Thymus (tissue), 14 donors: ENCODE measurements at places on chromosomes 12 and 14.

GRCh38 chr12:30996255-30996654, 69.7 kb downstream of the TSPAN11 start:
- no peak overlapping the region for H3K27ac ChIP-seq
- no peaks in the 10 kb centered on the region for H3K36me3 ChIP-seq
- H3K4me3 ChIP-seq = no peak overlapping the region

DNA sequence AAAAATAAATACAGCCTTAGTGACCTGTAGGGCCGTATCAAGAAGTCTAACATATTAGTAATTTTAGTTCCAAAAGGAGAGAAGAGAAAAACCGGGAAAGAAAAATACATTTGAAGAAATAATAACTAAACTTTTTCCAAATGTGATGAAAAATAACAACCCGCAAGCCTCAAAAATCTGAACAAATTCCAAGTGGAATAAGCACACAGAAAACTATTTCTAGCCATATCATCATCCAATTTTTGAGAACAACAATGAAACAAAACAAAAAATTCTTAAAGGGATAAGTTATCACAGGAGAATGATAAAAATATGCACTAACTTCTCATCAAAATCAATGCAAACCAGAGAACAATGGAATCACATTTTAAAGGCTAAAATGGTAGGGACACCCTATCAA, 198.1 kb upstream of the PLXNC1 start:
- no peak overlapping the region for H3K27ac ChIP-seq
- DNase-seq = no peak
- H3K4me3 ChIP-seq = no peak overlapping the region
- no peaks in the 10 kb centered on the region for H3K36me3 ChIP-seq

DNA sequence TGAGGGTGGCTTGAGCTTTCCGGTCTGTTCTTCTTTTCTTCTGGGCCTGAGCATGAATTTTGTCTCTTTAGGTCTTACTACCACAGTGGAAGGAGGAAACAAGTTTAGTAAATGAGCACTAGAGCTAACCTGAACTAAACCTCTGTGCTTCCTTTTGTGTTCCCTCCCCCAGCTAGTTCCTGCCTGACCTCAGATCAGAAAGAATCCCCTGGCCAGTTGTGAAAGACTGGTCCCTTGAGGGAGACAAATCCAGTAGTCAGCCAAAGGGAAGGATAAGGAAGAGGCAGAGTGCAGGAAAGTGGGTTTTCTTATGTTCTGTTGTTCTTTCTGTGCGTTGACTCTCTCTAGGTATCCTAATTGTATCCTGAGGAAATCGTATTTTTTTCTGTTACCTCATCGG, 17.5 kb downstream of the ZNF664 start:
- peaks cover 22% of the 10 kb centered on the region for H3K36me3 ChIP-seq
- H3K4me3 ChIP-seq = no peak overlapping the region
- H3K27ac ChIP-seq = no peak overlapping the region
- peaks cover 15% of the 10 kb centered on the region for H3K4me1 ChIP-seq
- H3K27me3 ChIP-seq = no peaks in the 10 kb centered on the region

DNA sequence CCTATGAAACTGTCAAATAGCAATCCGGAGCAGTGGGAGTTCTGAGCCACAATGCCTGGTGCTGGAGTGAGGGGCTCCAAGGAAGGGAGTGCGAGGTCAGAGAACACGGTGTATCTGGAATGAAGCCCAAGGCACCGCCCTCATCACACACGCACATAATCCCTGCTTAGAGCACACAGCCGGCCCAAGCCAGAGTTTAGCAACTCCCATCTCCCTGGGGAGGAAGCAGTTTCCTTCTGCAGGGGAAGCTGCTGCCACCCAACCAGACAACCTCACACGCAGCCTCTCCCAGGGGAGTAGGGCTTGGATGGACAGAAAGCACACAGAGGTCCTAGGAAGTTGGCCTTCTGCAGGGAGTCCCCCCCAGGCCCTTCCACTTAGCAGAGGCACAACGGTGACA, 31.3 kb downstream of the ACTN1 start:
- no peaks in the 10 kb centered on the region for H3K27me3 ChIP-seq
- H3K27ac ChIP-seq = no peak overlapping the region
- H3K4me1 ChIP-seq = peaks cover 54% of the 10 kb centered on the region

DNA sequence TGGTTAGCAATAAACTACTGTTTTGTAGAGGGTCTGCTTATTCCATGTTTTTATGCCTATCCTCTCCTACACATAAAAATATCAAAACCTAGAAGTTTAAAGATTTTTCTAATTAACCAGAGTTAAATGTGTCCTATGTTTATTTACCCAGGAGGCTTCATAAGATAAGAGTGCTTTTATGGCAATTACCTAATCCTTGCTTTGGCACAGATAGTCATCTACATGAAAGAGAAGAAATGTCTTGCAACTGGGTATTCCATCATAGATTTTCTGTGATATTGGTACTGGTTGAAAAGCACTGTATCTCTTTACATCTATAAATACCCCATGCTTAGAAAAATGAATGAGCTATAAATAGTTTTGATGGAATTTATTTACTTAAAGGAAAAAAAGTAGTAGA, 277.1 kb downstream of the CPNE8 start:
- no peaks in the 10 kb centered on the region for H3K36me3 ChIP-seq
- H3K4me1 ChIP-seq = no peaks in the 10 kb centered on the region
- DNase-seq = no peak
- no peak overlapping the region for H3K4me3 ChIP-seq
- no peaks in the 10 kb centered on the region for H3K27me3 ChIP-seq

DNA sequence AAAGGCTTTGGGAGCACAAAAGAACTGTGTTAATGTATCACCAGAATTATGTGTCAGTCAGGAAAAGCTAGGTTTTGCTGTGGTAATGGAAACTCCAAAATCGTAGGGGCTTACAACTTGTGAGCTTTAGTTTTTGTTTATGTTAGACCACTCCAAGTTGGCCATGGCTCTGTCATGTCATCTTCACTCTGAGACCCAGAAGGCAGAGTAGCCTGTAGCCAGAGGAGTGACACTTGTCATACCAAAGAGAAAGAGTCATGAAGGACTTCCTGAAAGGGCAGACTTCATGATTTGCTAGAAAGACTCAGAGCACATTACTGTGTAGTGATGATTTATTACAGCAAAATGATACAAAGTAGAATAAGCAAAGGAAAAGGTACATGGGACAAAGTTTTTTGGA, 133.6 kb upstream of the SSTR1 start:
- peak; percentile 13 for DNase-seq
- H3K4me3 ChIP-seq = no peak overlapping the region
- peak overlapping the region; percentile 82 for H3K27ac ChIP-seq
- no peaks in the 10 kb centered on the region for H3K27me3 ChIP-seq

- H3K4me3 ChIP-seq = peak overlapping the region; percentile 64
- peaks cover 5% of the 10 kb centered on the region for H3K27me3 ChIP-seq
- no peaks in the 10 kb centered on the region for H3K36me3 ChIP-seq
- H3K27ac ChIP-seq = peak overlapping the region; percentile 80
These were observed 610 bp downstream of the TMTC2 start for GRCh38 chr12:82687021-82688011.

- H3K36me3 ChIP-seq = peaks cover 38% of the 10 kb centered on the region
- peaks cover 26% of the 10 kb centered on the region for H3K4me1 ChIP-seq
- no peak overlapping the region for H3K4me3 ChIP-seq
- no peak for DNase-seq
- no peaks in the 10 kb centered on the region for H3K27me3 ChIP-seq
- H3K27ac ChIP-seq = peak overlapping the region; percentile 84
These were observed 130.1 kb downstream of the PRKCH start for GRCh38 chr14:61451491-61451890.

GRCh38 chr12:49022558-49023178, 4.1 kb upstream of the PRKAG1 start:
- H3K4me1 ChIP-seq = peaks cover 8% of the 10 kb centered on the region
- H3K4me3 ChIP-seq = no peak overlapping the region
- H3K36me3 ChIP-seq = peaks cover 70% of the 10 kb centered on the region
- H3K27me3 ChIP-seq = no peaks in the 10 kb centered on the region

GRCh38 chr12:118187751-118188435, 52.0 kb downstream of the PEBP1 start:
- H3K27me3 ChIP-seq = no peaks in the 10 kb centered on the region
- H3K4me1 ChIP-seq = no peaks in the 10 kb centered on the region
- H3K36me3 ChIP-seq = peaks cover 3% of the 10 kb centered on the region
- no peak overlapping the region for H3K4me3 ChIP-seq
- DNase-seq = no peak

DNA sequence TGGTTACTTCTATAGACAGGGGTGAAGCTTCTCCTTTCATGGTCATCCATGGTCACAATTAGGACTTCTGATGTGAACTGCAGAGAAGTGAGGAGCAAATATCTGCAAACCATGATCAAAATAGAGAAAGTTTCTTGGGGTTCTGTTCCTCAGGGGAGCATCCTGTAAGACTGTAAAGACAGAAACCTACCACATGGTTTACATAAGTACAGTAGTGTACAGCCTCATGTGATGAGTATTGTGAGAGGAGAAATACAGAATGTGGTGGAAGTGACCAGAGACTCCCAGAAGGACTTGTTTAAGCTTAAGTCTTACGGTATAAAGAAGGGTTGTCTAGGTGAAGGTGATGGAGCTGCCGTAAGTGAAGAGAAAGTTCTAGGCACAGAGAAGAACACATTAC, 484.7 kb downstream of the LRIG3 start:
- H3K36me3 ChIP-seq = no peaks in the 10 kb centered on the region
- no peak for DNase-seq
- H3K4me3 ChIP-seq = no peak overlapping the region
- no peak overlapping the region for H3K27ac ChIP-seq
- no peaks in the 10 kb centered on the region for H3K27me3 ChIP-seq

DNA sequence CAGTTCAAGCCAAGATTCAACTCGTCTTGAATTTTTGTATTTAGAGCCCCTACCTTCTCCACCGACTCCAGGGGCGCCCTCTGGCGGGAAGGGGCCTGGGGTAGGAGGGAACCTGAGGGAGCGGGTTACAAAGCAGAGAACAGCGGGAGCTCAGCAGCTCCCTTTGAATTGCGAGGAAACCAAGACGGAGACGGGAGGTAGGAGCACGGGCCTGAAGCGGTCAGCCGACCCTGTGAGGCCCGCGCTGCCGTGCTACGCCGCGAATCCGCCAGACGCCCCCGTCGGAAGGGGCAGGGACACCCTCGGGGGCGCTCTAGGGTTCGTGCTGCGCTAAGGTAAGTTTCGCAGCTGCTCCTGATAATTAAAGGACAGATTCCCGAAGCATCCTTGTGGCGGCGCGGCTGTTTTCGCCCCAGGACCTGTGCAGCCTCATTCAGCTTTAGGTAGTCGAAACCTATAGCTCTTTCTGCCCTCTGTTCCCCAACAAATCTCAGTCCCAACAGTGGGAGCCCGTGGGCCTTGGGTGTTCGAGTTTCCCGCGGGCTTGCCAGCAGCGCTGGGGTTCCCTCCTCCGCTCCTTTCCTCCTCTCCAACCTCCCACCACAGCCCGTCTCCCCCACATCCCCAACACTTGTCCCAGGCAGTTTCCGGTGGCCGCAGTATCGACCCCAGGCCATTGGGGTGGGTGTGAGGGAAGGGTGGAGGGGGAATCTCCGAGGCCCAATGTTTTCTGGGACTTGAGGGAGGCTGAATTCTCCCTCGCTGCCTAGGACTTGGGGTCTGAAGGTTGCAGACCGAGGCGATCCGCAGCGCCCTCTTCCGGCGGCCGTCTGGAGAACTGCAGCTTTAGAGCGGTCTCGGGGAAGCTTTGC, 5.1 kb upstream of the NKX2-1 start:
- H3K27me3 ChIP-seq = peaks cover 81% of the 10 kb centered on the region
- no peaks in the 10 kb centered on the region for H3K4me1 ChIP-seq
- H3K36me3 ChIP-seq = no peaks in the 10 kb centered on the region
- no peak overlapping the region for H3K27ac ChIP-seq
- DNase-seq = no peak

- H3K4me3 ChIP-seq = no peak overlapping the region
- no peaks in the 10 kb centered on the region for H3K27me3 ChIP-seq
- no peak for DNase-seq
- peak overlapping the region; percentile 47 for H3K27ac ChIP-seq
These were observed 38.9 kb downstream of the C14orf132 start for GRCh38 chr14:96077983-96078624.

DNA sequence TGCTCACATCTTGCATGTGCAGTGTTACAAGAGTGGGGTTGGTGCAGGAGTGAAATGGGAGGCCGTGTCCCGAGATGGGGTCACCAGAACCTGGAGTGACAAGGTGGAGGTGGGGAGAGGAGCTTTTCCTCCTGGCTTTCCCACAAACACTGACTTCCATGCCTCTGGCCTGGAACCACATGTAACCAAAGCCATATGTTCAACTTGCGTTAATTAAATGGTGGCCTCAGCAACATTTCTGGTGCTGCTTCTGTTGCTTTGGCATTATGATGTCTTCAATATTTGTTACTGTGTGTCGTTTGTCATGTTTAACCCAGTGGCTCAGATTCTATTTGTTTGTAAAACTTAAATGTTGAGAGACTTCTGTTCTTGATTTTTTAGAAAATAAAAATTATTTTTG, 110.2 kb downstream of the VCPKMT start:
- H3K27me3 ChIP-seq = no peaks in the 10 kb centered on the region
- DNase-seq = no peak
- H3K36me3 ChIP-seq = no peaks in the 10 kb centered on the region
- no peak overlapping the region for H3K4me3 ChIP-seq

DNA sequence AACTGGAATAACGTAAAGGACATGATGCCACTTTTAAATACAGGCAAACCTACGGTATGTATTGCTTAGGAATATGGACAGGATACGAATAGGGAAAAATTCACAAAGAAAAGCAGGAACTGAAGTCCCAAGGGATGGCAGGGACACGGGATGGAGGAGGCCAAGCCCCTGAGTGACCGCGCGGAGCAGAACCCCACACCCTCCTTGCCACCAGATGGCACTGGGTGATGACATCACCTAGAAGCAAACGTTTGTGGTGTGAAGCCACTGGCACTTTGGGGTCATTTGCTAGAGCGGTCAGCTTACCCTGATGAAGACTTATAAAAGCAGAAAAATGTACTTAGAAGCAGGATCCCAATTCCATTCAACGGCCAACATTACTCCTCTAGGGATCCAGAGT, 9.4 kb downstream of the DHX37 start:
- no peak overlapping the region for H3K27ac ChIP-seq
- H3K4me1 ChIP-seq = no peaks in the 10 kb centered on the region
- H3K36me3 ChIP-seq = peaks cover 62% of the 10 kb centered on the region
- H3K4me3 ChIP-seq = no peak overlapping the region
- no peak for DNase-seq

GRCh38 chr14:35506461-35506860, 27.5 kb upstream of the INSM2 start:
- no peaks in the 10 kb centered on the region for H3K4me1 ChIP-seq
- no peak overlapping the region for H3K4me3 ChIP-seq
- no peaks in the 10 kb centered on the region for H3K36me3 ChIP-seq
- H3K27ac ChIP-seq = no peak overlapping the region
- DNase-seq = no peak

DNA sequence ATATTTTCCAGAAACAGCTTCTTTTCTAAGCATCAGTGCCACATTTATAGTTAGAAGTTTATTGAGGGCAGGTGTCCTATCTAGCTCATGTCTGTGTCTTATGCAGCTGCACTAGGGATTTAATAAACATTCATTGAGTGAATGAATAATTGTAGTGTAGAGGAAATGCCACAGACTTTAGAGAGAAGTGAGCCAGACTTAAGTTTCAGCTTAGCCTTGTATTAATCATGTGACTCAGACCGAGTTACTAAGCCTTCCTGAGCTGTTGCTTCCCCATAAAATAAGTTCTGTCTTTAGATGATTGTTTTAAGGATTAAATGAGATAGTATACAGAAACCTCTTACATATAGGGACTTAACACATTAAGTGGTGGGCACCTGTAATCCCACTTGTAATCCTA, 236.1 kb upstream of the DDHD1 start:
- no peaks in the 10 kb centered on the region for H3K4me1 ChIP-seq
- no peaks in the 10 kb centered on the region for H3K27me3 ChIP-seq
- no peak overlapping the region for H3K4me3 ChIP-seq
- H3K27ac ChIP-seq = no peak overlapping the region

- no peak overlapping the region for H3K4me3 ChIP-seq
- no peaks in the 10 kb centered on the region for H3K36me3 ChIP-seq
These were observed 15.8 kb upstream of the RASSF8 start for GRCh38 chr12:25942709-25943108.
